ENCODE measurements at places on chromosomes 5 and 9. TPM values are rescaled to one million over a fixed set of nuclear protein-coding genes. Genes with fewer than 3 reads are reported as not detected.

- no peak for DNase-seq
These were observed 37.2 kb downstream of the RXRA start for GRCh38 chr9:134363450-134363849.

Gene NUTM2G
- not detected for polyA plus RNA-seq

GRCh38 chr5:122705851-122706250, 69.0 kb upstream of the SNX2 start:
- no peak for DNase-seq

Gene ZNF658
- 1.7 TPM for polyA plus RNA-seq

- DNase-seq: no peak
These were observed 43.3 kb downstream of the NCS1 start for GRCh38 chr9:130215341-130216119.

DNA sequence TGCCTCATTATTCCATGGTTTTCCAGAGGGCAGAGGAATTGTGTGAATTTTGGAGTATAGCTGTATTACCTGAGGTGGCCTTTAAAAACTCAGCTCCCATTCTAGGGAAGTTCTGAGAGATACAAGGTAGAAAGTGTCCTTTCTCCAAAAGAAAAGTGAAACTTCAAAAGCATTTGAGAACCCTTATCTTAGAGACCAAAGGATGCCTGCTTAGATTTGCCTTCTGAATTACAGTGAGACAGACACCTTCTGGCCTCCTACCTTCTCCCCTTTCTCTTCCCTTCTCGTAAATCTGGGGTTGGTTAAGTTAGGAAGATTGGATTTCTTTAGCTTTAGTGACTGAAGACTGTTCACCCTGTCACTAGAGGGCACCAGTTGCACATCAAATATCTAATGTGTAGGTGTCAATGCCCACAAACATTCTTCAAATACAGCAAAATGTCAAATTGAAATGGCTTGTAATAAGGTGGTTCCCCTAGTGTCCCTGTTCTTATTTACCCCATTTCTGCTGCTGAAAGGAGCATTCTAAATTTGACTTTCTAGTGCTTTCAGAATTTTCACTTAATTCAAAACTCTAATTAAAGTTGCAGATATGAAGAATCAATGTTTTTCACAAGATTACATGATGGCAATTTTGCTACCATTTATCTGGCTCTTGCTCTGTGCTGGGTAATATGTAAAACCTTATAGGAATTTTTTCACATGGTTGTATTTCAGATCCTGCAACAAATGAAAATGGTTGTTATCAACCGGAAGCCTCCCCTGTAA, 46.7 kb downstream of the PRRC1 start:
- no peak for DNase-seq

GRCh38 chr9:104923740-104924139, 4.2 kb downstream of the ABCA1 start:
- DNase-seq: no peak

GRCh38 chr9:112887381-112887780, 3.3 kb downstream of the SLC46A2 start:
- DNase-seq: no peak

Gene PDE6A
- polyA plus RNA-seq: not detected

DNA sequence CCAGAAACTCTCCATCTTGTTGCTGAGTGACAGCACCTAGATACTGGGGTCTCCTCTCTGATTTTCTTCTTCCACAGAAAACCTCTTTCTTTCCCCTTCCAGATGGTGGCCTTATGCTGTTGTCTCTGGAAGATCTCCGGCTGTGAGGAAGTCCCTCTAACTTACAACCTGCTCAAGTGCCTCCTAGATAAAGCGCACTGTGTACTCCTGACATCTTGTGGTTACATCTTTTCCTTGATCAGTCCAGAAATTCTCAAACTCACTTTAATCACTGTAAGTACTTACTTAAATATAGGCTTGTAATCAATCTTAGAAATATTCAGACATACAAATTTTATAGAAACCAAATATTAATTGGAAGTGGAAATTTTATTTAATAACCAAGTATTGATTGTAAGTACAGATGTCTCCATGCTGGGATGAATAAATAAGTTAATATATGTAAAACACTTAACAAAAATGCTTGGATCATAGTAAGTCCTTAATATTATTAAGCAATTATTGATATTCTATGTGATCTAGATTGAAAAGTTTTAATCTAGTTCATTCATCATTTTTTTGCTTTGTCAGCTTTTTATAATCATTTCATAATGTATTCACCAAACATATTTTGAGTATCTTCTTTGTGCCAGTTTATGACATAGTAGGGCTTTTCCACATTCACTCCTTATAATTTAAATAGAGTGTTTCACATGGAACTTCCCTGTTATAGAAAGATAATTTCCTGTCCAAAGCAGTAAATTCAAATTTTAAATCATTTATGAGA, 1381.4 kb upstream of the CDH6 start:
- DNase-seq: no peak

- no peak for DNase-seq
These were observed 1888.9 kb upstream of the CDH6 start for GRCh38 chr5:29304545-29304944.

GRCh38 chr9:114011313-114011712, 66.8 kb downstream of the AMBP start:
- no peak for DNase-seq

DNA sequence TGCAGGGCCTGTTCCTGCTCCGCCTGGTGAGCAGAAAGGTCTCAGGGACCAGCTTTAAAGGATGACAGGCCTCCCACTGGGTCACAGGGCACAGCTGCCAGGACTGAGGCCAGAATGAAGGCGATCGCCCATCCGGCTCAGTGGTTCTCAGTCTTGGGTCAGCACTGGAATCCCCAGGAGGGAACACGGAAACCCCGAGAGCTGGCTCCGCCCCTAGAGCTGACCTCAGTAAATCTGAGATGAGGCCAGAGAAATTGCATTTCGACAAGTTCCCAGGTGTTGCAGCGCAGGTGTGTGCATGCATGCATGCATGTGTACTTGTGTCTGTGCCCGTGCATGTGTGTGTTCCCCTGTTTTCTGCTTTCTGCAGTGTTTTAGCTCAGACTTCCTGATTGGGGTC, 47.2 kb upstream of the KCNMB1 start:
- no peak for DNase-seq

- DNase-seq: no peak
These were observed 44.3 kb upstream of the EXOC3 start for GRCh38 chr5:398475-399295.

DNA sequence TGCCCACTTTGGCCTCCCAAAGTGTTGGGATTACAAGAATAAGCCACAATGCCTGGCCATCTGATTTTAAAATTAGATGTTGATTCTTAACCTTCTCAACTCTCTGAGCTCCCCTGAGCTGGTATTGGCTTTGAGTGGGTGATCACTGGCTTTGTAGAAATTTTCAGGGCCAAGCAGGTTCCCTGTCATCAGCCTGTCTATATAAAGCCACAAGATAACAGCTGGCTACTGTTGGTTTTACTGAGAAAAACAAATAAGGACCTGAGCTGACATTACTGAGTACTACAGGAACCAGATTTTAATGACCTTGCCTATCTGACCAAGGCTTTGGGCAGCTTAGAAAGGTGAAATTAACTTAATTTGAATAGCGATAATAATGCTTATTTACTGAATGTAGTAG, 153.6 kb downstream of the MSX2 start:
- DNase-seq: no peak

- no peak for DNase-seq
These were observed 118.7 kb upstream of the NEK6 start for GRCh38 chr9:124139001-124139400.

DNA sequence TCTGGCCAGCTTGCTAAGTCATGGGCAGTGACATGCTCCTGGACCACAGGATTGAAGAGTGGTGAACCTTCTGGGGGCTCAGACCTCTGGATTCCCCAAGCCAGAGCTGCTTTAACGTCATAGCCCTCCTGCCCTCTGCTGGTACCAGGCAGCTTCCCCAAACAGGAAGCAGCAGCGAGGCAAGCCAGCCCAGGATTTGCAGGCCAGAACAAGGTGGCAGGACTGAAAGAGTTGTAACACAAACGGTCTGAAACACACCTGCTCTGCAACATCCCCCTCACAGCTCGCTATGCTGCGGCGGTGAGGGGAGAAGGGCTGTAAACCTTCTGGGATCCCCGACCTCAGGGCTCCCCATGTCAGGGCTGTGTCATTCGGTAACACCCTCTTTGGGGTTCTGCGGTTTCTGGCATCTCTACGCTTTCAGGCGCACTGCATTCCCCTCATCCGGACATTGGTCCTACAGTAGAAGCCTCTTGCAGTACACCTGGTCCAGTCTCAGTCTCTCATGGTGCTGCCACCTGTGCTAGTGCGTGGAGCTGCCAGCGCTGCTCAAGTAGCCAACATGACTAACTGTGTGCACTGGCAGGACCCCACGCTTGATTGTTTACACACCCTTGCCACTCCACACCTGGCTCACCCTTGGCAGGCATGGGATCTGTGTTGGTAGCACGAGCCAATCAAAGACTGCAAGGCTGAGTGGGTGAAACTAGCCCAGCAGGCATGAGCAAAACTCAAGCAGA, 893.3 kb downstream of the PTPRD start:
- no peak for DNase-seq

DNA sequence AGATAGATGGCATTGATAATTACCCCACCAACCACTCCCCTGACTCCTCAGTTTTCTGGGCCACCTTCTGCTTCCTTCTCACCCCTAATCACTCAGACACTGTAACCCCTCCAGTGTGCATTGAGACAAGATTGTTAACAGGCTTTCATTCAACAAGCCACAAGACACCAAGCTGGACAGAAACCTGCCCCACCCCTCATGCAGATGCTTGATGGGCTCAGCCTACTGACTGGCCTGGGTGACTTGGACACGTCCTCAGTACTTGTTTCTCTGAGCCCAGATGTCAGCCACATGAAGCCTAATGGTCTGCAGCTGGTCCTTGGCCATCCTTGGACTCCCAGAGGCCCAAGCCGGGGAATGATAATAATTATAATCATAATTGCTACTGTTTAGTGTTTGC, 71.4 kb upstream of the SMIM23 start:
- DNase-seq: no peak

GRCh38 chr9:129865668-129866320, 30.5 kb downstream of the USP20 start:
- no peak for DNase-seq

- DNase-seq: no peak
These were observed 48.2 kb upstream of the MTMR12 start for GRCh38 chr5:32360906-32361305.

- no peak for DNase-seq
These were observed 386.3 kb downstream of the BNC2 start for GRCh38 chr9:16484180-16484579.

DNA sequence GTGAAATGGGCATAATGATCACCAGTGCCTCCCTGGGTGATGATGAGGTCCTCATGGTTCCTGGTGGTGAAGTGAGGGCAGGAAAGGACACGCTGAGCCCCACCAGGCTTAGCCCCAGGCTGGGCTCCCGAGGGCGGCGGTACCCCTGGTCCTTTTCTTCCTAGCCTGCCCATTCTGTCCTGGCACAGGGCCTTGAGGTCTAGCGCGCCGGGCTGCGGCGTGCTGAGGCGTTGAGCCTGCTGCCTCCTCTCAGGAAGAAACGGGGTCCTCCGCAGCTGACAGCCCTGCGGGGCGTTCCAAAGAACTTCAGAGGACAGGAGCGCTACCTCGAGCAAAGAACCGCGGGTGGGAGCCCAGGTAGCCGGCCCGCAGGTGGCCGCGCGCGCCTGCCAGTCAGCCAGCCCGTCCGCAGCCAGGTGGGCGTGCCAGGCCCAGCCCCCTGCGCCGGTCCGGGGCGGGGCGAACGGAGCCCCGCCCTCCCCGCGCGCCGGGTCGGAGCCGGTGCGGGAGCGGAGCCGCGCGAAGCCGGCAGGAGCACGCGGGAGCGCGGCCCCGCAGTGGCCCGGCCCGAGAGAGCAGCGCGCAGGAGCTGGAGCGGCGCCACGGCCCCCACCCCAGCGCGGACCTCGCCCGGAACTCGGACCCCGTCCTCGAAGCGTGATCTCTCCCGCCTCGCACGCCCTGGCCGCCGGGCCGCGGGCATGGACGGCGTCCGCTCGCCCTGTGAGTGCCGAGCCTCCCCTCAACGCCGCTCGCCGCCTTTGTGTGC, at the start of gene WNK2:
WNK2 (plus strand) TSS at position 477 of the 769 bp plus-strand sequence. CDS start 791 bp downstream, outside the sequence.
- no peak for DNase-seq

- no peak for DNase-seq
These were observed 126.9 kb upstream of the MAP3K1 start for GRCh38 chr5:56688402-56688801.

Gene PCDHB16
- polyA plus RNA-seq: 0.87 TPM

Gene PSAT1
- 9.1 TPM for polyA plus RNA-seq

Gene DNAI1
- polyA plus RNA-seq: 5.0 TPM

All from pancreas (tissue), 10 donors.